GM23248 (cell line): ENCODE measurements at places on chromosomes 5 and 9. TPM values are rescaled to one million over a fixed set of nuclear protein-coding genes. Genes with fewer than 3 reads are reported as not detected.

GRCh38 chr9:126703866-126704156, 90.1 kb downstream of the LMX1B start:
- peaks cover 10% of the 10 kb centered on the region; the same call in 1 of the 2 replicates for H3K4me1 ChIP-seq
- DNase-seq: no peak
- peaks cover 30% of the 10 kb centered on the region for H3K27me3 ChIP-seq
- no peak overlapping the region for H3K27ac ChIP-seq
- H3K4me3 ChIP-seq: no peak overlapping the region
- no peaks in the 10 kb centered on the region for H3K36me3 ChIP-seq

DNA sequence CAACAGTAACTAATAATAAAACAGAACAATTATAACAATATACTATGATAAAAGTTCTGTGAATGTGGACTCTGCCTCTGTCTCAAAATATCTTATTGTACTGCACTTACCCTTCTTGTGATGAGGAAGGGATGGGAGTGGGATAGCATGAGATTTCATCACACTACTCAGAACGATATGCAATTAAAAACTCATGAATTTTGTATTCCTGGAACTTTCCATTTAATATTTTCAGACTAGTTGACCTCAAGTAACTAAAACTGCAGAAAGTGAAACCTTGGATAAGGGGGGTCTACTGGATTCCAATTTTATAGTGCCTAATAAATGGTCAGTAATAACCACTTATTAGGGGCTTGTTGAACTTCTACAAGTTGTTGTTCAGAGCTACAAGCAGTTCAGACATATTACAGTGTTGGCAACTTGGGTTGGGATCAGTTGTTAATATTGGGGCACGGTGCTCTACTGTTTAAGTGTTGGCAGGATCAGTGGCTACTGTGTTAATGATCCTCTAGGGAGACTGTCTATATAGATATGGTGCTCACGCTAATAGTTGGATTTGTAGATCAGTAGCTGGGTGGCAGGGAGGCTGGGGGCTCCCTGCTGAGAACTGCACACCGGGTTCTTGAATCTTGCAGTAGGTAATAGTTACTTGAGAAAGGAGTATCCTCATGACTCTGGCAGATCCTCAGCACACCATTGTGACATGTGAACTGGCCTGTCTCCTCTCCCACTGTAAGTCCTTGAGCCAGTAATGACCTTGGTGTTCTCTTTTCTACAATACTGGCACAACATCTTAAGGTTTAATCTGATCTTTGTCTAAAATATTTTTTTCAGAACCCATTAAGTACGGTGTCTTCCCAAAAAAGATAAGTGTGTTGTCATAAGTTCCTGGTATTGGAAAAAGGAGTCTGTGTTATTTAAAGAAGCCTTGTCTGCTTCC, 62.0 kb downstream of the F2RL2 start:
- no peak for DNase-seq
- no peaks in the 10 kb centered on the region for H3K4me1 ChIP-seq
- H3K27me3 ChIP-seq: peaks cover 6% of the 10 kb centered on the region; the same call in 1 of the 2 replicates

DNA sequence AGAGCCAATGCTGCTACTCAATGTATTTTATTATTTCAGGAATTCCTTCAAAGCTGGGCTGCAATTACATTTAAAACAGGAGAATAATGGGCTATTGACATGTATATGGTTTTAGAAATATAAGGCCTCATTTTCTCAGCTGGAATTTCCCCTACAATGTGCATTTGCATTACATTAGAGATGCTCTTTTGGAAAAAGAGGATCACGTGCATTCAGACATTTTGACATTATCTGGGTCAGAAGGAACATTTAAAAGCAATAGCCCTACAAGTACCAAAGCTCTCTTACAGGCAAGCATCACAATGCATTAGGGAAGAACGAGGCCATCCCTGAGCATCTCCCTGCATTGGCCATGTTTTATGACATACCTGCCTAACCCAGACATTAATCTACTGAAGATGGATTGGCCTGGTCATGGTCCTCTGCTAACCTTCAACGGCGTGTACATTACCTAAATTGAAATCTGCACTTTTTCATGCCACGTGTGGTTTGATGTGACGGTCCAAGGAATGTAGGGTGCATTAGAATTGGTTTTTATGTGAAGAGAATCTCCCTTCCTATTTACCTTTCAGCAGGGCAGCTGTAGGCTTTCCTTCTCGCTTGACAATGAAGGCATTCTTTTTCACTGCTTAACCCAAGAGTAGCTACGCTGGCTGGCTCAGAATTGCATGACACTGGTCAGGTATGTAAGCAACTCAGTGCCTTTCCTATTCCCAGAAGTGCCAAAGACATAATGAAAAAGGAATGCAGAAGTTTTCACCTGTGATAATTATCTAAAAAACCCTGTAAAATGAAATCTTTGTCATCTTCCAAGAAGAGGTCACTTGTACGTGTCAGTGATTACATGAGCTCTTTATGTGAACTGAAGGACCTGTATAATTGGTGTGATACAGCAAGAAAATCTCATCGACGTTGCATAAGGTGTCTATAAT, 212.3 kb upstream of the MPDZ start:
- no peaks in the 10 kb centered on the region; the same call in 1 of the 2 replicates for H3K27me3 ChIP-seq
- H3K4me1 ChIP-seq: no peaks in the 10 kb centered on the region
- no peak overlapping the region for H3K4me3 ChIP-seq

XPA gene
- 1.4 and 8.0 TPM in 2 replicates for total RNA-seq

TEX48 gene
- not detected in 2 replicates for total RNA-seq
